Smooth muscle cell of the umbilical artery (primary cell): ENCODE measurements at places on chromosomes 1 and 21. TPM values are rescaled to one million over a fixed set of nuclear protein-coding genes. Genes with fewer than 3 reads are reported as not detected.

KIAA0040 gene
- 0.05 TPM in 1 of 2 replicates, not detected in the other for total RNA-seq

TMIGD3 gene
- total RNA-seq: not detected in 2 replicates

PDIK1L gene
- 3.6 and 4.8 TPM in 2 replicates for total RNA-seq

STYXL2 gene
- total RNA-seq: not detected in 2 replicates

SEMA4A gene
- 0.55 and 0.59 TPM in 2 replicates for total RNA-seq

ADGRB2 gene
- 24.9 and 28.5 TPM in 2 replicates for total RNA-seq

PRSS38 gene
- not detected in 2 replicates for total RNA-seq

HCRTR1 gene
- total RNA-seq: 0.14 and 0.30 TPM in 2 replicates

XPR1 gene
- 18.4 and 23.9 TPM in 2 replicates for total RNA-seq
